ENCODE measurements at places on chromosomes 4 and X.

- DNase-seq, result no peak
Measured at GRCh38 chr4:73593631-73594241, 26.5 kb downstream of the RASSF6 start.

- DNase-seq, result no peak
Measured at GRCh38 chr4:37634180-37634579, 52.0 kb downstream of the RELL1 start.

DNA sequence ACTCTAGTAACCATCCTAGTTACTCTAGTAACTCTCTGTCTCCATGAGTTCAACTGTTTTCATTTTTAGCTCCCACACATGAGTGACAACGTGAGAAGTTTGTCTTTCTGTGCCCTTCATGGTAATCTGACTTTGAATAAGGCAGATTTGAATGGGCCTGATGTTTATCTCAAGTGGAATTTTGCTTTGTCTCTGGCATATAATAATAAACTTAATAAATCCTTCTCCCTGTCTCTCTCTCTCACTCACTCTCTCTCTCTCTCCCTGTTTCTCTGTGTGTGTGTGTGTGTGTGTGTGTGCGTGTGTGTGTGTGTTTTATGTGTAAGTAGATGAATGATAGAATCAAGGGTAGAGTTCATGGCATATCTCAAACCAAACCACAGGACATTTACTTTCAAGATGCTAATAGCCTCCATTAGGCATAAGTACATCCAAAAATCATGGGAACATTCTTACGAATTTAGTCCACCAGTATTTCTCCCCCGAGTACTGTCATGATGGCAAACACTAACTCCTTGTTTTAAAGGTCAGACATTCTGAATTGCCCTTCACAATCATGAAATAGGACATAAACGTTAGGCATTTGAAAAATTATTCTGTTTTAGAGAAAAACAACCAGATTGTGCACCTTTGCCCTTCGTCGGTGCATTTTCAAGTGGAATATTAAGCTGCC is 193.1 kb downstream of the SPATA18 start:
- no peak for DNase-seq

DNA sequence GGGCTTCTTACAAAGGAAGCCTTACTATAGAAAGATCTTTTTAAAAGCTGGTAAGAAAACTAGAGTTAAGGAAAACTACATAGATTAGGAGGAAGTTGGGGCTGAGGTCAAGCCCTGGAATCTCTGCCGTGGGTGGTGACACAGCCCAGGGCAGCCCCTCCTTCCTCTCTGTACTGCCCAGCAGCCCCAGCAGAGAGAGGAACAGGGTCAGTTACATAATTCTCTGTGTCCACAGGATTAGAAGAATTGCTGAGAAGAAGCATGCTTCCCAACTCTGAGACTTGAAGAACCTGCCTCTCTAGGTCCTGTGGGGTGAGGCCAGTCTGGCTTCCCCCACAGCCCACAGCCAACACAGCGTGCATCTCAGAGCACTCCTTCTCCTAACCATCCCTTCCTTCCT is 9.2 kb upstream of the ABLIM2 start:
- no peak for DNase-seq

GRCh38 chr4:48131736-48132135 is 2.3 kb downstream of the TXK start:
- no peak for DNase-seq

- no peak for DNase-seq
Measured at GRCh38 chr4:117327491-117327890, 242.1 kb upstream of the TRAM1L1 start.

GRCh38 chr4:83146841-83147240 is 32.3 kb upstream of the PLAC8 start:
- no peak for DNase-seq

DNA sequence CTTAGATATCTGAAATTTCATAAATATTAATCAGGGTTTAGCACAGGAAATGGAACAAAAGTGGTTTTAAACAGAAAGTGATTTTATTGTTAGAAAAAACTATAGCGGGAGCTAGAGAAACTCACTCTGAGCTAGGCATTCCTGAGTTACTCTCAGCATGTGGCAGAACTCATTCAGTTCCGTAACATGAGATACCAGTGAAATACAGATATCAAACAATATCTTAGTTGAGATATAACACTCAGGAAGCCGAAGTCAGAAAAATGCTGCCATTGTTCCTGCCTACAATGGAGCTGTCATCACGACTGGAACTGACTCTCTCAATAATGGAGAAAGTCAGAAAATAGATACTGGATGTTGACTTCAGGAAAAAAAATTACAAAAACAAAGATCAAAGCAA is 1428.7 kb downstream of the PCDH18 start:
- DNase-seq, result no peak

GRCh38 chr4:76554630-76555029 is 119.6 kb downstream of the SHROOM3 start:
- DNase-seq, result no peak

DNA sequence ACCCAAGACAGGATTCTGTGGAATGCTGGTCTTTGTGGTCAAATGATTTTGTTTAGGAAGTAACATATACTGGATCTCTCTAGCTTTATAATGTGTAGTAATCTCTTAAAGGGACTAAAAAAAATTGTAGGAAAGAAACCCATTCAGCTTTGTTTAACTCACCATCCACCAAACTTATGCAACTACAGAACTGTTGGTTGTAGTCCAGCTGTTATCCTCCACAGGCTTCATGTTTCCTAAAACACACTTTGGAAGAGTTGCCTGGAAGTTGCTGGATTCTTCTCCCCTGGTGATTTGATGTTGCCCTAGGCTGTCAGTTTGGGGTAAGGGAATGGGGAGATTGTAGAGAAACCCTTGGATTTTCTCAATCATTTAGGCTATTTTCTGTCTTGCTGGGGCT is 89.3 kb downstream of the RLIM start:
- no peak for DNase-seq

GRCh38 chr4:24240655-24241054 is 343.7 kb downstream of the DHX15 start:
- no peak for DNase-seq

- no peak for DNase-seq
Measured at GRCh38 chr4:149983931-149984330, 94.3 kb upstream of the DCLK2 start.

GRCh38 chr4:39032218-39033085 is at the start of gene TMEM156:
Gene TMEM156, minus strand, starts transcription at chr4:39032409. Its CDS starts 96 bp downstream, at chr4:39032313.
- DNase-seq, result no peak

DNA sequence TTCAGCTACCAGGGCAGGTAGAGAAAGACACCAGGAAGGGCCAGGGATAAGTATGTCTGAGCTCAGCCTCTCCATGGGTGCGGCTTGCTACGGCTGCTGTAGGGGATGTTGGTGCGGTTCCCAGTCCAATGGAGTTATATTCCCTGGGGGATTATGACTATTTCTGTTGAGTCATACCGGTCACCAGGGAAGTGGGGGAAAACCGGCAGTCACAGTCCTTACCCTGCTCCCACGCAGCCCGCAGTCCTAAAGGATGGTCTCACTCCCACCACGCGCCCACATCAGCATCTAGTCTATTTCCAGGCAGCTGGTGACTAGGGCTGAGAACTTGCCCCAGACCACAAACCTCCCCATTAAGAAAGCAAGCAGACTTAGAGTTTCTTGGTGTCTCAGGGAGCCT is 191.6 kb downstream of the VEGFC start:
- no peak for DNase-seq

GRCh38 chr4:128775916-128776315 is 33.6 kb upstream of the JADE1 start:
- DNase-seq, result no peak

- no peak for DNase-seq
Measured at GRCh38 chr4:155008389-155008788, 200.0 kb upstream of the NPY2R start.

GRCh38 chrX:141439651-141440050 is 144.9 kb downstream of the SPANXA1 start:
- no peak for DNase-seq

DNA sequence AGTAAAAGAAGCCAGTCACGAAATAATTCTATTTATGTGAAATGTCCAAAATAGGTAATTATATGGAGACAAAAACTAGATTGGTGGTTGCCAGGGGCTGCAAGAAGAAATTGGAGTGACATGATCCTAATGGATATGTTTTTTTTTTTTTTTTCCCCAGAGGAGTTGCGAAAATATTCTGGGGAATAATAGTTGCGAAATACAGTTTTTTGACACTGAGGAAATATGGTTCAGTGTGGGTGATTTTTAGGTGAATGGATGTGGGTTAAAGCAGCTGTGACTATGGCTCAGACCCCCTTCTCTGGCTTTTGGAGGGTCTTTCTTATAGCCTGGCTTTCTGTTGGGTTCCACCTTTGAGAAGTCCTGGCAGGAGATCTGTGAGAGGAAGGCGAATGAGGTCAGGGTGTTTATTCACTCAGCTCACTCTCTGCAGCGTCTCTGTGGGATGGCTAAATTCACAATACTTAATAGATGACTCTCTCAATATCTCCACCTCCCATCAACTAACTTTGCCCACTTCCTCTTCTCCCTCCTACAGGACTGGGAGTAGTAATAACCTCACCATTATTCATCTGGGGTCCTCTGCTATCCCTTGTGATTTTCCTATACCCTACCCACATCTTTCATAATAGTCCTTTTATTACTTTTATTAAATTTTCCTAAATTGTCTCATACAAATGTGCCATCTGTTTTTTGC is 15.3 kb upstream of the RAB9B start:
- DNase-seq, result no peak

All from NCI-H1048 (cell line).